ENCODE measurements at places on chromosomes 16 and 17.

DNA sequence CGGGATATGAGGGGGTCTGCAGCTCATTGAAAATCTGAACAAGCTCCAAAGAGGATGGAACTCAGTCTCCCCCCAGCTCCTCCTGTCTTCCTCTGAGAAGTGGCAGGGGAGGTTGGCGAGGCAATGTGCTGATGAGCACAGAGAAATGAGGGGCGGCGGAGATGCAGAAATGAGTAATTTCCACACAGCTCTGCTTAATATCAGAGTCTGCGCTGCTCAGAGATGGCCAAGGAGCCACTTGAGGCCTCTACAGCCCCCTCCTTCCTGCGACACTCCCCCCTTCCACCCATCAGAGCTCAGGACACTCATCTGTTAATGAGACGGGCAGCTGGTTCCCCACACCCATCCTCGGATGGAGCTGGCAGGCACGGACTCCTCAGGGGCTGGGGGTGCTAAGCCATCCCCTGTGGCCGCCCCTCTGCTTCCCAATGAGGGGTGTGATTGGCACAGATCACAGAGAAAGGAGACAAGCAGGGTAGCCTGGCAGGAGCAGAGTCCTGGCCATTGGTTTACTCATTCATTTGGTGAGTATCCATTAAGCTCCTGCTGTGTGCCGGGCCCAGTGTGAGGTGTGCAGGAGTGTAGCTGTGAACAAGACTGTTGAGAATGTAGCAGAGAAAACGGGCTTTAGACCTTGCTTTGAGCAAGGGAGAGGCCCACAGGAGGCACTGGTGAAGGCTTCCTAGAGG lies 12.7 kb upstream of the CRHR1 start:
- DNase-seq: no peak

- peak; percentile 99 for DNase-seq
Observed at GRCh38 chr17:60392042-60392844, at the start of gene USP32. Gene USP32 (minus strand): TSS chr17:60392133. CDS start chr17:60391939, 194 bp downstream.

GRCh38 chr17:333626-334396 lies 18.8 kb downstream of the RPH3AL start:
- no peak for DNase-seq

DNA sequence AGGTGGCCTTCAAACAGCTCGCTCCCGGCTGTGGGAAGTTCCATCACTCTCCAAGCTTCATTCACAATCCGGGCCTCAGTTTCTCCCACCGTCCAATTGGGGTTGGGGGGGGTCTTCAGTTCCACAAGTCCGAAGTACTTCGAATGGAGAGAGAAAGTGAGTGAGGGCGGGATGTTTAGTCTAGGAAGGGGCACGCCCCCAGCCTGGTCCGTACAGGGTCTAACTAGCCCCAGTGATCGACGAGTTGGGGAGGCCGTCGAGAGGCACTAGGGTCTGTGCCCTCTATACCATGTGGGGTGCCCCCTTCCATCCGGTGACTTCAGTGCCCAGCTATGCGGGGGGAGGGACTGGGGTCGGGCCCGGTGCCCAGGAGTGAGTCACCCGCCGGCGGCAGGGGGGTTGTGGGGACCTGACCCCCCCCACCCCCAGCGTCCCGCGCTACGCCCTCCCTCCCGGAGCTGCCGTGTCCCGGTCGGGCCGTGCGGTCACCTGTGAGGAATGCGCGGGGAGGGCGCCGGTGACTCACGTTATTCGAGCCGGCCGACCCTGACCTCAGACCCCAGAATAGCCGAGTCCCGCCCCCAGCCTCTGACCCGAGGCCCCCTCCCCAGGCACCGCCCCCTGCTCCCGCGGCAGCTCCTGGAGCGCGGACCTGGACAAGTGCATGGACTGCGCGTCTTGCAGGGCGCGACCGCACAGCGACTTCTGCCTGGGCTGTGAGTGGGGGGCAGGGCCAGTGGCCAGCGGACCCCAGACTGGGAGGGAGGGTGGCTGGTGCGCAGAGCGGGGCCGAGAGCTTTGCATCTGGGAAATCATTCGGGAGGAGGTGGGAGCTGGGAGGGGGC lies 658 bp downstream of the TNFRSF12A start:
- DNase-seq: peak; percentile 88

DNA sequence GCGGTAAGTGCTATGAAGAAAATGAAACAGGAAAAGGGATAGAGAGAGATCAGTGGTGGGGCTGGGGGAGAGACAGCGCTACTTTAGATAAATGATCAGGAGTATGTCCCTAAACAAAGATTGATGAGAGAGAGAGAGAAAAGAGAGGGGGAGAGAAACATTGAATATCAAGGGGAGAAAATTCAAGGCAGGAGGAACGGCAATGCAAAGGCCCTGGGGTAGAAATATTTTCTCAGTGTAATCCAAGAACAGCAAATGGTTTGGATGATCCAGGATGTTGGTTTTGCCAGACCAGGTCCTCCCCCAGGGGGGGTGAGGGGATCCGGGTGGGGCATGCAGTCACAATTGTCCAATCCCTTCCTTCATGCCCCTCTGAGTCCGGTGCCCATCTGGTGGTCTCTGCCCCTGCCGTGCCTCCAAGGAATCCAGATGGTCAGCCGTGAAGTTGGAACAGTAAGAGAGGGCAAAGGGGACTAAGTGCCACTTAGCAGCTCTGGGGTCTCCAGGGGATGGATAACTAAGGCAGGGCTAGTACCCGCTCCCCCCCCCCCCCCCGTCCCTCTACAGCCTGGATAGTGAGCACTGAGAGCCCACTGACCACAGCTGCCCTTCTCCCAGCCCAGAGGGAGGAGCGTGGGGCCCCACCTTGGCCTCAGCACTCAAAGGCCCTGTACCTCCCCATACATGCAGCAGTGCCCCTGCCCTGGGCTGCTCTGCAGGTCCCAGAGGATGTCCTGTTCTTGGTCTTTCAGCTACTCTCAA lies 43.7 kb downstream of the TMEM132E start:
- DNase-seq: no peak

DNA sequence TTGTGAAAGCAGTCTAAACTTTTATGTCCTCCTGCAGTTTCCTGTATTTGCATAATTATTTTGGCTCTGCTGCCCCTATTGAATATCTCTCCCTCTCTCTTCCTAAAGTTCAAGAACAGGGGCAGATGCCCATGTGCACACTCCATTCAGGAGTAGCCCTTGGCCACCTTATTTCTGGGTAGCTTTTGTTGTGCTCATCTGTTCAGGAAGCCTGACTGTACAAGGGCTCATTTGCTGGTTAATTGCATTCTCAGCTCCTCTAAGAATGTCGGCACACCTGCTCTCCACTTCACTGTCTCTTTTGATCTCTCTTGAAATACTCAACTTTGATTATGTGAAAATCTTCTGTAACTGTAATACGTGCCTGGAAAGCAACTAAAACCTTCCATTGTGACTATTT lies 1378.8 kb upstream of the CDH8 start:
- DNase-seq: no peak

DNA sequence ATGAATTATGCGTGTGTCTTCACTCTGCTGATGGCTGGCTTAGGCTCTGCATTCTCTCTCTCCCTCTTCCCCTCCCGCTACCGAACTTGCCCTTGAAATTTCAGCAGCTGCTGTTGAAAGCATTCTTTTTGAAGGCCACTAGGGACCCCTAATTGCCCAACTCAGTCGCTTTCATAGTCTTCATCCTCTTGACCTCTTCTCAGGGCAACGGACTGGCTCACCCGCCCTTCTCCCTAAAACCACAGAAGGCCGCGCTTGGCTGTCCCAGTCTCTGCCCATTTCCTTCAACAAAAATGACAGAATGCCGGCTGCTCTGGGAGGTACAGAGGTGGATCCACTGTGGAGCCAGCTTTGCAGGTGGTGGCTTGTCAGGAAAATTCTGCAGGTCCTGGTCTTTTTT lies 21.0 kb upstream of the FMNL1 start:
- DNase-seq: no peak

Measured in ureter (tissue), 1 donor.